ENCODE measurements at places on chromosomes 12 and 14.

GRCh38 chr14:77985211-77985615 lies 185.0 kb upstream of the NRXN3 start:
- no peak for DNase-seq

- no peak for DNase-seq
Measured at GRCh38 chr12:6632026-6632983, 3.5 kb downstream of the LPAR5 start.

DNA sequence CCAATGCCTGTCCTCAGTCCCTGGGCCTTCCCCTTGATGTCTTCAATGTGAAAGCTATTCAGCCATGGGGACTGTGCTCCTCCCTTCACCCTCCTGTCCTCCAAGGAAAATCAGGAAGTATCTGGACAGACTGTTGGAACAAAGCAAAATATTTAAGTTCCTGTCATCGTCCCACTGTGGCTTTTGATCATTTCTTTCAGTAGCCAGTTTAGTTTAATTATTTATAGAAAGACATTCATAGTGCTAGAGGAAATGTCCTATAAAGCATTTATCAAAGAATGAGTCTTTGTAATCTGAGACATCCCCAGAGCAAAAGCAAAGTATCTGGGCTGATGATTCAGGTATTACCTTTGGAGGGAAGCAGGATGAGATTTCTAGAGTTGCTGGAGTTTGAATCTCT lies 254.1 kb downstream of the NRXN3 start:
- no peak for DNase-seq

GRCh38 chr12:131751335-131751734 lies 40.4 kb downstream of the SFSWAP start:
- no peak for DNase-seq

- no peak for DNase-seq
Measured at GRCh38 chr12:55899082-55899481, 28.6 kb downstream of the PYM1 start.

- no peak for DNase-seq
Measured at GRCh38 chr12:31732926-31733548, 4.2 kb upstream of the AMN1 start.

DNA sequence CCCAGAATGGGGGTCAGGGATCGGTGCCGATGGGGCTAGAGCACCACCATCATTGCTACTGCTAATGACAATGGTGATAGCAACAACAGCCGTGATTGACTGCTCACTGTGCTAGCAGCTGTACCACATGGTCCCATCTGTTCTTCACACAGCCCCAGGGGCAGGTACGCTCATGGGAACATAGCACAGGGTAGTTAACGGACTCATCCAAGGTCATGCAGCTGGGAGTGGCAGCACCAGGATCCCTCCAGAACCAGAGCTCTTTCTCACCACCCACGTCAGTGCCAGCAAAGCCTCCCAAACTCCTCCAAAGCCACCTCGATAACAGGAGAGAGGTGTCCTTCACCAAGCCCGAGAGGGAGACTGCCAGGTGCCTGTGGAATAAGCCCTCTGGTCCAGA lies 11.2 kb upstream of the DYNC1H1 start:
- DNase-seq, result no peak

GRCh38 chr14:90556012-90556477 lies 159.2 kb downstream of the CALM1 start:
- DNase-seq, result peak; percentile 44

DNA sequence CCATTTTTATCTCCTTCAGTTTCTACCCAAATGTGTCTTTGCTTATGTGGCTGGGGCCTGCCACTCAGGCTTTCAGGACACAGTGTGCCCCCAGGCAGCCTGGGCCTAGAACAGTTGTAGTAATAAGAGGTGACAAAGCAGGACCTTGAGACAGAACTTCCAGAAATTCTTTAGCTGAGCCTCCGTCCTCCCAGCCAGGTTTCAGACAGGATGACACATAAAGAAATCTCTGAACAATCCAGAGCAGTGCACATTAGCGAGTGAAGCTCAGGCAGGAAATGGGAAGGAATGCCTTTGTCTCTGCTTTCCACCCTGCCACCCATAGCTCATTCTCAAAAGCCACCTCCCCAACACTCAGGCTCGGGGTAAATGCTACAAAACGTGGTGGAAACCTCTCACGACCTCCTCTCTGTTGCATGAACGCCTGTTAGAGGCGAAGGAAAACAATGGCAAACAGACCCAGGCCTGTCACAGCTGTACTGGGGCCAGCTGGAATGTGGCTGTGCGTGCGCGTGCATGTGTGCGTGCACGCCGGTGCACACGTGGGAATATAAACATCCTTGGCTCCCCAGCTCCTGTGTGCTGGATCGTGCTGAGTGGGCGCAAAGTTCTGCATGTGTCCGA lies 286.7 kb downstream of the ZFP36L1 start:
- DNase-seq, result no peak

DNA sequence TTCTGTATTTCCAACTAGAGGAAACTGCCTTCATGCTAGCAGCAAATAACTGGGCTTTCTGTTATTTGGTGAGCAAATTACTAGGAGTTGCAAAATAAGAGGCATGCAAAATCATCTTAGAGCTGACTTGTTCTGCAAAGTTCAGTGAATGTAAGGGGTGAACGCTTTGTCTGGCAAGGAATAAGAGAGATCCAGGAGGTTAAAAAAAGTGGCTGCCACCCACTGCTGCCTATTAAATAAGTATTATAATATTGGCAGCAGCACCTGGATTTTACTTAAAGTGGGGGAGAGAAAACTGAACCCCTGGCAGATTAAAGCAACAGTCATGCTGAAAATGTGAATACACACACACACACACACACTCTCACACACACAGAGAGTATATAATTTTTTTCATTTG lies 557.0 kb downstream of the FLRT2 start:
- DNase-seq, result no peak

DNA sequence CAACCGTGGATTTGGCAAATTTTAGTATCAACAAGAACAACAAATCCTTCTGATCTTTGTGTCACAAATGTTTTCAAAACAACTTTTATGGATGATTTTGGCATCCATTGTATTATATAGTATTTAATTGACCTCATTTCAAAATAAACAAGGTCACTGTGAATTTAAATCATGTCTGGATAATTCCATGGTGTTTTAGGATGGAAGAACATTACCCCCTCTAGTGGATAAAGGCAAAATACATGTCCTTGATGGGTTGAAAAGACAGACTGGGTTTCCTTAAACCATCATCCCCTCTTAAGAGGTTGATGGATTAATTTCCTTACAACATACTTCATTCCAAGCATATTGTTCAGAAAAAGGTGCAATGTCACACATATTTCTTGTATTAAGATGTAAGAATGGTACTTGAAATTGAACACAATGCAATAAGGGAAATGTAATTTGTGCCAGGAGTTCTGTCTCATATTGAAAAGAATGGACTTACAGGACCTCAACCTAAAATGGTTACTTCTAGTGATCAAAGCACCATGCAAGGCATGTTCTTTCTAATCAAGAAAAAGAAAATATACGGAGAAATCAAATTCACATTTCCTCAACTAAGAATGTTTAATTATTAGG lies 352.0 kb downstream of the BCAT1 start:
- no peak for DNase-seq
